ENCODE measurements at places on chromosomes 3 and 15. TPM values are rescaled to one million over a fixed set of nuclear protein-coding genes. Genes with fewer than 3 reads are reported as not detected.

The PAQR5 gene
- total RNA-seq, result 1.4 TPM

The RLBP1 gene
- total RNA-seq, result 1.3 TPM

The PPP1R14D gene
- not detected for total RNA-seq

The UBAP1L gene
- 0.39 TPM for total RNA-seq

The SLC22A13 gene
- 0.21 TPM for total RNA-seq

The GHSR gene
- not detected for total RNA-seq

The WDR53 gene
- total RNA-seq, result 9.7 TPM

The C2CD4A gene
- not detected for total RNA-seq

The CNTN4 gene
- total RNA-seq, result 5.1 TPM

The CRABP1 gene
- total RNA-seq, result 454 TPM

The PLA2G4D gene
- not detected for total RNA-seq

The HTR3E gene
- not detected for total RNA-seq

The SMC4 gene
- 233 TPM for total RNA-seq

The LRRN1 gene
- total RNA-seq, result 57.9 TPM

The UPK1B gene
- not detected for total RNA-seq

The FAH gene
- 15.3 TPM for total RNA-seq

The CADPS gene
- total RNA-seq, result 11.7 TPM

The ZNF660 gene
- total RNA-seq, result 14.7 TPM
